Stimulated activated CD4-positive, alpha-beta T cell treated with anti-CD3 and anti-CD28 coated beads, Interleukin-12 subunit alpha, Interleukin-12 subunit beta, amount 100 ng/mL, for 24 hours (primary cell): ENCODE measurements at places on chromosomes 5 and 9.

- DNase-seq: no peak
Observed at GRCh38 chr9:110900917-110901316, 137.4 kb downstream of the LPAR1 start.

DNA sequence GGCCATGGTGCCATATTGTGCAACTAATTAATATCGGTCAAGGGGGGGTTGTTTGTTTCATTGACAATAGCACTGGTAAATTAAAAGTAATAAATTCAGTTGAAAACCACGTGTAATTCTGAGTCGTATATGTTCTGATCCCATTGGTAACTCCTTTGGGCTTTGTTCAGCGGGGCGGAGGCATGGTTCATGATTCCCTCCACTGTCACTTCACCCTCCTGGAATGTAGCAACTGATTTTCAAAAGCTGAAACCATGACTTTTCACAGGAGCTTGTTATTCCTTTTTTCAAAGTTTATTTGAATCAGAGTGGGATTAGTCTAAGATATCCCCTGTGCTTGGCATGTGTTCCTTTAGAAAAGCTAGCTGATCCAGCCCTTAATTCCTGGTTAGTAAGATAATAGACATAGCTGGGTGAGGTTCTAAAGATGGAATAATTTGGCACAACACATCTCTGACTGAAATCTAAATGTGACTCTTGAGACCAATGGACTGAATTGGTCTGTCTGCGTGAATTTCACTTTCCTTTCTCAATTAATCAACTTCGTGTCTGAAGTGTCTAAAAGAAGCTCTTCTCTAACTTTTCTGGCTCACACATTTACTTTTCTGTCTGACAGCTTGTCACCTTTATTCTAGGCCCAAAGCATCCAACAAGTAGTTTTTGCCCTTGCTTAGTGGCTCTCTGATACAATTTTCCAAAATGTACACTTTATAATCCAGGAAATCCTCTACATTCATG, 185.7 kb upstream of the VCAN start:
- no peak for DNase-seq

DNA sequence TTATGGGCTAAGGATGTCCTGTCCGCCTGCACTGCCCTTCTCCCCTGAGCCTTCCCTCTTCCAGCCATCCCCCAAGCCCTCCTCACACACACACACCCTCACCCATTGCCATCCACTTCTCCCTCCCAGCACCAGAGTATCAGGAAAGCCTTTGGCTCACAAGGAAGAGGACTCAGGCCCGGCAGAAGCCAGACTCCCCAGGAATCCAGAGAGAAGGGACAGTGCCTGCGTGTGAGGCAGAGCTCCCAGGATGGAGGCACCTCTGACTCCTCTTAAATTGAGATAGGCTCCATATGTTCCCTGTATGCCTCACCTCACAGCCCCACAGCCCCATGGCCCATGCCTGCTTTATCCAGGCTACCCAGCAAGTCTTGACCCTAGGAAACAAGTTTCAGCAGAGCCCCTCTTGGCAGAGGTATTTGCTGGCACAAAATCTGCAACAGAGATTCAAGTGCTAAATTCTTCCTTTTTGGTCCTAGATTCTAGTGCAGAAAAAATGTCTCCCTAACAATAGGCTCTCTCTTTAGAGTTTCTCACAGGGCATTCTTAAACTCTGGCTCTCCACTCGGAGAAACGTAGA, 761 bp downstream of the IL17B start:
- no peak for DNase-seq

DNA sequence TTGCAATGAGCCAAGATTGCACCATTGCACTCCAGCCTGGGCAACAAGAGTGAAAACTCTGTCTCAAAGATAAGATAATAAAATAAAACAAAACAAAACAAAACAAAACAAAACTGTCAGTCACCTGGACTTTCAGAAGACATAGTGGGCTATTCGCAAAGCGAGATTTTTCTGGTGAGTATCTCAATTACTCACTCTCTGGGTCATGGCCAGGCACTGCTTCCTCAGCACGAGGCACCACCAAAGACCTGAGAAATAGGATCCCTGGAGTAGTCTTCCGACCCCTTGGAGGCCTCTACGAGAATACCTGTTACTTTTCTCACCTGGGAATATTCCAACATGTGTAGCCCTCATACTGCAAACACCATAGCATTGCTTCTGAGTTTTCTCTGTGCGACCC, 201.7 kb upstream of the ZNF618 start:
- DNase-seq: no peak

- DNase-seq: no peak
Observed at GRCh38 chr5:67211926-67212325, 15.3 kb upstream of the CD180 start.
